Umbilical cord (tissue), 2 donors: ENCODE measurements at places on chromosomes 7 and 10. TPM values are rescaled to one million over a fixed set of nuclear protein-coding genes. Genes with fewer than 3 reads are reported as not detected.

GRCh38 chr7:45890902-45891461 lies 2.7 kb downstream of the IGFBP1 start:
- peak; percentile 60 for DNase-seq

GRCh38 chr7:47584536-47584895 lies 2.6 kb upstream of the TNS3 start:
- peak; percentile 71 for DNase-seq

The RGR gene
- 2.2 TPM for total RNA-seq

GRCh38 chr7:142608630-142609428 lies 140.4 kb upstream of the PRSS1 start:
- DNase-seq: no peak

DNA sequence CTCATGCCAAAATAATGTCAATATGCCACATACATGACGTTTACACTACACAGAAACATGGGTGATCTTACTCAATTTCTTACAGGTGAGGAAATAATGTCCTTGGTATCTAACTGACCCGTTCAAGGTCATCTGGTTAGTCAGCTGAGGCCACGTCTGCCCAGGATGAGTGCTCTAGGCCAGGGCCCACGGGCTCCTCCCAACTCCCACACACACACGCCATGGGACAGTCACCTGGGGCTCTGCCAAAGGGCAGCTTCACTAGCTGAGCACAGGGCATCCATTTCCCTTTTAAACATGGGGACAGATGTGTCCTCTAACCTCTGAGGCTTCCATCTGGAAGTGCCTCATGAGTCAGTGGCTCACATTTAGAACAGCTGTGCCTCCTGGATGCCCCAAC lies 123.9 kb downstream of the TNS3 start:
- no peak for DNase-seq

- no peak for DNase-seq
Observed at GRCh38 chr7:25839084-25839769, 312.8 kb upstream of the NFE2L3 start.

- peak; percentile 96 for DNase-seq
Observed at GRCh38 chr7:128453836-128454804, 1.6 kb upstream of the HILPDA start.

GRCh38 chr10:116593139-116593740 lies 2.5 kb downstream of the PNLIPRP1 start:
- DNase-seq: no peak

The ARMH3 gene
- 9.1 TPM for total RNA-seq

- DNase-seq: peak; percentile 49
Observed at GRCh38 chr7:114413761-114414155, 857 bp upstream of the FOXP2 start.

DNA sequence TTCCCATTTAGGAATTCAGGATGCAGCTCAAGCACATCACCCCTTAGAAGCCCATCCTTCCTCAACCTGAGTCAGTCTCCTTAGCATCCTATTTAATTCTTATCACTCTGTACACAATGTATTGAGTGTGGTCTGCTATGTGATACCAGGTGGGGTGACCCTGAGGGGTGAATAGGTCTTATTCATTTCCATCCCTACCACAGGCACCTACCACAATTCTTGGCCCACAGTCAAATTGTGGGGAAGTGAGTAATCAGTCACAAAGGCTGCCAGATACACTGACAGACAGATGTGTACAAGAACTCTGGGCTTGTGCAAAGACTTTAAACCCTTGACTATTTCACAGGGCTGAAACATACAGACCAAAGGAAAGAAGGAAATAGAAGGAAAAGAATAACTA lies 560.5 kb downstream of the PARD3 start:
- peak; percentile 41 for DNase-seq

DNA sequence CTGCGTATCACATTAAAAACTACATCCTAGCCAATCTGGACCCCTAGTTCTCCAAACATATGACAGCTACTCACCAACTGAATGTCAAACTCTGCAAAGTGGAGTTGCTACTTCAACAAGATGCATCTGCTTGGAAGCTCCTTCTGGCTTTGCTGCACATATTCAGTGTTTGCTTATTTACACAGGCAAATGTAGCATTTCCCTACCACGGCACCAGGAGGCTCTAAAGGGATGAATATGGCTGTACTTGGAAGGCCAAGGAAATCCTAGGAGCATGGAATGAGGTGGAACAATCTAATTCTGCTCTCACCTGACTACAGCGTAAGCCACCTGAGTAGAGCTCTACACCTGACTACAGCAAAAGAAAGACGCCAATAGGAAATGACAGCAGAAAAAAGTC lies 39.7 kb downstream of the MTPAP start:
- DNase-seq: no peak
